ENCODE measurements at places on chromosomes 1 and 21.

DNA sequence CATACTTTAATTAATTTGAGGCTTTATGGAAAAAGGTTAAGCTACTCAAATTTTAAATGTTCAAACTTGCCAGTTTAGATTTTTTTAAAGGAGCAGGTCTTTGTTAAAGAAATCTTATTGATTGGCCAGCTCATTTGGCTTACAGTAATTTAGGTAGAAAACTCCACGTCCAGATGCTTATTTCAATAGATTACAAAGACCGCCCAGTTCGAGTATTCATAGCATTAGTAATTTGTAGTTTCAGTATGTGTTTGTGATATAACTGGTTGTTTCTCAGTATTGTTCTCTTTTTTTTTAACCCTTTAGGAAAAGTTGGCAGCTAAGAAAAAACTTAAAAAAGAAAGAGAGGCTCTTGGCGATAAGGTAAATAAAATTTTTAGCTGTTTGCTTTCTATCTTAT lies 1.6 kb downstream of the RPF1 start:
- no peak for DNase-seq

GRCh38 chr1:94808669-94809068 lies 11.5 kb upstream of the SLC44A3 start:
- DNase-seq = no peak

GRCh38 chr1:204477036-204477740 lies 17.4 kb downstream of the PIK3C2B start:
- no peak for DNase-seq

GRCh38 chr1:92443893-92444292 lies 42.8 kb downstream of the GFI1 start:
- no peak for DNase-seq

- DNase-seq = peak; percentile 54
Observed at GRCh38 chr1:167518331-167518700, at the start of gene CD247. TSS of gene CD247 (minus strand) at chr1:167518529. CDS start at chr1:167518465, 64 bp downstream.

DNA sequence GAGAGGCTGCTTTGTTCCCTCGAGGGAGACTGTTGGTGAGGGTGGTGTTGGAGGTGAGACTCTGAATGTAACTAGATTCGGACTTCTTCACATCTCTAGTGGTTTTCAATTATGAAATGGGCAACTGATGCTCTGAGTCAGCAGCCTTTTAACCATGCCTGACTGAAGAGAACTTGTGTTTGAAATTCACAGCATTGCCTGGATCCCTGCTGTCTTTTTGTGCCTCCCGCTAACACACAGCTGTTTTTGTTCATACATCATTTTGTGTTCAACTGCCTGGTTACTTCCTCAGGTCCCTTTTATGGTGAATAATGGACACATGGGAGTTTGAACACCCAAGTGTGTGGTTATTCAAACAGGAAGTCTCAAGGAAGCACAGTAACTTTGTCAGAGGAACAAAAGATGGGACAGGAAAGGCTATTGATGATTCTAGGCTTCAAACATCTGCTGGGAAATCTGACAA lies 16.8 kb downstream of the LAMC1 start:
- DNase-seq = no peak

- no peak for DNase-seq
Observed at GRCh38 chr1:6861075-6861724, 75.9 kb downstream of the CAMTA1 start.

DNA sequence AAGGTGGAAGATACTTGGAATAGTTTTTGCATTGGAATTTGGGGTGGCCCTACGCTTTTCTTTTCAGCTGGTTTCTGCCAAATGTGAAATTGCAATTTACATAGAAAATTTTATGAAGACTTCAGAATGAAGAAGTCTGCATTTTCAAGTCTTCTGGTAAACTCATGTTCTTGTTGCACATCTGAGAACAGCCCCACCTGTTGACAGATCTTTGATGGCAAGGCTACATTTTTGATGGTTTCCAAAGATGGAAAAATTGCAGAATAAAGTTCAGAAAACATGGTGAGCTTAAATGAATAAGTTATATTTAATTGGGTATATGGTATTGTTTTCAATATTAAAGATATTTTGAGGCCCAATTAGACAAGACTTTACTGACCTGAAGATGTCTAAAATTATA lies 25.4 kb downstream of the OLFM3 start:
- no peak for DNase-seq

GRCh38 chr1:168631671-168632400 lies 55.4 kb downstream of the XCL1 start:
- no peak for DNase-seq

DNA sequence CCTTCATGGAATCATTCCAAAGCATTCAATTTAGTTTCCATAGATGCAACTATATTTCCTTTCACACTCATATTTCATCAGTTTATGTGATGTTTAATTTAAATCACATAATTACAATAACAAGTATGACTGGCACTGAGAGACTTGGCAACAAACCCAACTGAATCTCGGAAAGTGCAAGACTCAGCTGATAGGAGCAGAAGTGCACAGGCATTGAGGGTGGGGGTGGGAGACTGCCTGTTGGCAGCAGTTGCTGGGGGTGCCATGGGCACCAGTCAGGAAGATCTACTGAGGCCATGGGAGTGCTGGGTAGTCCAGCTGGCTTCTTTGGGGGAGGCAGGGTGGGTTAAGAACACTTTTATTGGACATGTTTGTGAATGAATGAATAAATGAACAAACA lies 10.4 kb upstream of the HMGB4 start:
- DNase-seq = no peak

- no peak for DNase-seq
Observed at GRCh38 chr1:153985341-153985912, 712 bp downstream of the RAB13 start.

GRCh38 chr1:32249831-32250525 lies 1.1 kb upstream of the LCK start:
- DNase-seq = peak; percentile 66
